ENCODE measurements at places on chromosomes 4 and X.

DNA sequence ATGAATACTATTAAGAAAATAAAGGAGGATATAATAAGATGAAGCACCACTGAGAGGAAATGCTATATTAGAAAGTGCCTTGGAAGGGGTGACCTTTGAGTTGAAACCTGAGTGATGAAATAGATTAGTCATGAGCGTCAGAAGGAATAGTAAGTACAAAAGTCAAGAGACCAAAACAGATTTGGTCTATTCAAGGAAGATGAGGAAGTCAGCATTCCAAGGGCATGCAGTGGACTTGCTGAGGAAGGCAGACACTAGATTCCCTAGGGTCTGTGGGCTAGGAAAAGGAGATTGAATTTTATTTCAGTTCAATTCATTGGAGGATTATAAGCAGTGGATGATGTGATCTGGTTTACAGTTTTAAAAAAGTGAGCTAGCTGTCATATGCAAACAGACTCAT is 73.0 kb upstream of the WDFY3 start:
- H3K27ac ChIP-seq: no peak overlapping the region
- H3K36me3 ChIP-seq: no peaks in the 10 kb centered on the region
- H3K4me3 ChIP-seq: no peak overlapping the region
- DNase-seq: no peak
- H3K4me1 ChIP-seq: no peaks in the 10 kb centered on the region

- no peak overlapping the region for H3K4me3 ChIP-seq
- no peak overlapping the region for H3K27ac ChIP-seq
- DNase-seq: no peak
- no peaks in the 10 kb centered on the region for H3K27me3 ChIP-seq
Measured at GRCh38 chrX:9829308-9830267, 43.4 kb downstream of the SHROOM2 start.

GRCh38 chrX:73849073-73849472 is 286.1 kb downstream of the CHIC1 start:
- H3K4me3 ChIP-seq: no peak overlapping the region
- H3K4me1 ChIP-seq: no peaks in the 10 kb centered on the region
- no peaks in the 10 kb centered on the region for H3K36me3 ChIP-seq
- DNase-seq: no peak
- H3K27me3 ChIP-seq: peaks cover 5% of the 10 kb centered on the region

DNA sequence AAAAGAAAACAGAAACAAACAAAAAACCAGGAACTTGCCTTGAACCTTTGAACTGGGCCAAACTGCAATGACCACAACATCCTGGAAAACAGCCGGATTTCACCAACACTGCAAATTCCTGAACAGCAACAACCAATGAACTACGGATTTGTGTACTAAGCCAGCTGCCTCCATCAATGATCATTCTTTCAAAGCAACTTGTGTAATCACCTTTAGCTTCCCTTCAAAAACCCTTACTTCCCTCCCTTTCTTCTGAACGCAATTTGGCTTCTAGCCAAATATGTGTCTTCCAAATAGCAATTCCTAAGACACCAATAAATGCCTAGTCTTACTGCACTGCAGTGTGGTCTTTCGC is 98.5 kb upstream of the FAM47C start:
- H3K27me3 ChIP-seq: no peaks in the 10 kb centered on the region
- no peaks in the 10 kb centered on the region for H3K4me1 ChIP-seq
- H3K27ac ChIP-seq: no peak overlapping the region
- no peak overlapping the region for H3K4me3 ChIP-seq
- no peaks in the 10 kb centered on the region for H3K36me3 ChIP-seq

DNA sequence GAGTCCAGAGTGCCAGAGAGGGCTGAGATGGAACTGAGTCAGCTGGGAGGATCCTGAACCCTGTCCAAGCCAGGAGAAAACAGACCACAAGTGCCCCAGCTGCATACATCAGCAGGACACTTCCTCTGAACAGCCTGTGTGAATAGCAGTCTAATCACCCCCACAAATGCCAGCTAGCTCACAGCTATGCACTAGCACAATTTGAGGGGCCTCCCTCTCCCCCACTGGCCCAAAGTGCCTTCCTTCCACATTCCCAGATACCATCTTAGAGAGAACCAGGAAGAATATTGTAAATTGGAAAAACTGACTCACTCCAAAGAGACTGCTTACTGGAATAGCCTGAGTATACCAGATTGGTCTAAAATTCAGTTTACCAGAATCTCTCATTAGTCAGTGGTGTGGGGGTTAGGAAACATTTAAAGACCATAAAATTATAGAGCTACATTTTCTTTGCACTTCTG is 292.6 kb upstream of the KLF3 start:
- H3K4me1 ChIP-seq: peaks cover 10% of the 10 kb centered on the region
- H3K27me3 ChIP-seq: no peaks in the 10 kb centered on the region
- H3K36me3 ChIP-seq: no peaks in the 10 kb centered on the region

DNA sequence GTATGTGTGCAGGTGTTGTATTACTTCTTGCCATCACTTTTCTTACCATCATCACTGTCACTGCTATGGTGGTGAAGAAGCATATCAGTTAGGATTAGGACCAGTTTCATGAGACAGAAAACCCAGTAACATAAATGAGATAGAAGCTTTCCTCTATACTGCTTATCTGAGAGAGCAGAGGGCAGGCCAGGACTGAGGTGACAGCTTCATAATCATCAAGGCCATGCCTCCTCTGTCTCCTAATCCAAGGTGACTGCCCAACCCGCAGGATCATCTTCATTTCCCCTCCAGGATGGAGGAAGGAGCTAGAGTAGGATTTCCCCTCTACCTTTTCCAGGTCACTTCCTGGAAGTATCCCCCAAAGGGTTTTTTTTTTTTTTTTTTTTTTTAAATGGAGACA is 35.4 kb downstream of the TMEM131L start:
- H3K4me3 ChIP-seq: no peak overlapping the region
- H3K27ac ChIP-seq: no peak overlapping the region
- peaks cover 4% of the 10 kb centered on the region for H3K36me3 ChIP-seq
- H3K4me1 ChIP-seq: peaks cover 25% of the 10 kb centered on the region

DNA sequence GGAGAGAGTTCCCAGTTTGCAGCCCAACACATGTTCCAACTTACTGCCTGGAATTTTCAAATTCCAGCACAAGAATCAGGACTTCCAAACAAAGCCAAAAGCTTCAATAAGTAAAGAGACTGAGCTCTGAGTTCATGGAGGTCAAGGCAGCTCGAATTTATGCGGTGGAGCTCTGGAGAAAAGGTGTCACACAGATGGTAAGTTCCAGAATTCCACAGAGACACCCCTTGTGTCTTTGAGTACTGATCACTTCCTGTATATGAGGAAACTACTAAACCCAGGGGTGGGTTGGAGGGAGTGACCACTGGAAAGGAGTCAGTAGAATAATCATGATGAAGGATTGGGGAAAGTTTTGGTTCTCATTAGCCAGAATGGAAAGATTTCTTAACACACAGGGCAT is 118.5 kb upstream of the GUCY1A1 start:
- no peak overlapping the region for H3K4me3 ChIP-seq
- H3K27me3 ChIP-seq: no peaks in the 10 kb centered on the region
- H3K36me3 ChIP-seq: no peaks in the 10 kb centered on the region
- no peaks in the 10 kb centered on the region for H3K4me1 ChIP-seq
- no peak for DNase-seq
- H3K27ac ChIP-seq: no peak overlapping the region

DNA sequence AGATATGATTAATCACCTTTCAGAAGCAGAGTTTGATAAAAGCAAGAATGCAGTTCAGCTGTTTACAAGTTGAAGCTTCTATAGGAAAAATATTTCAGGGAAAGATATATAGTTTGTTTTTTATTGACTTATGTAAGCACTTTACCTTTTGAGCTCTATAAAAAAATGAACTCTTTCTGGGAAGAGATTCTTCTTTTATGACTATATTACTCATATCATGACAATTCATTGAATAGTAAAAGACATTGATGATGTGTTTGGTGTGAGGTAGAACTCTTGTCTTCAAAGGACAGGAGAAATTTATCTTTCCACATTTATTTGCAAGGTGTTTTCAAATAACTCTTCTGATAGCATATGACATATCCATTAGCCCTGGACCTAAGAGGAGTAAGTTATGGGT is 156.6 kb downstream of the SLC4A4 start:
- H3K4me1 ChIP-seq: peaks cover 4% of the 10 kb centered on the region
- DNase-seq: no peak
- H3K27me3 ChIP-seq: no peaks in the 10 kb centered on the region
- H3K27ac ChIP-seq: no peak overlapping the region
- no peaks in the 10 kb centered on the region for H3K36me3 ChIP-seq
- H3K4me3 ChIP-seq: no peak overlapping the region

DNA sequence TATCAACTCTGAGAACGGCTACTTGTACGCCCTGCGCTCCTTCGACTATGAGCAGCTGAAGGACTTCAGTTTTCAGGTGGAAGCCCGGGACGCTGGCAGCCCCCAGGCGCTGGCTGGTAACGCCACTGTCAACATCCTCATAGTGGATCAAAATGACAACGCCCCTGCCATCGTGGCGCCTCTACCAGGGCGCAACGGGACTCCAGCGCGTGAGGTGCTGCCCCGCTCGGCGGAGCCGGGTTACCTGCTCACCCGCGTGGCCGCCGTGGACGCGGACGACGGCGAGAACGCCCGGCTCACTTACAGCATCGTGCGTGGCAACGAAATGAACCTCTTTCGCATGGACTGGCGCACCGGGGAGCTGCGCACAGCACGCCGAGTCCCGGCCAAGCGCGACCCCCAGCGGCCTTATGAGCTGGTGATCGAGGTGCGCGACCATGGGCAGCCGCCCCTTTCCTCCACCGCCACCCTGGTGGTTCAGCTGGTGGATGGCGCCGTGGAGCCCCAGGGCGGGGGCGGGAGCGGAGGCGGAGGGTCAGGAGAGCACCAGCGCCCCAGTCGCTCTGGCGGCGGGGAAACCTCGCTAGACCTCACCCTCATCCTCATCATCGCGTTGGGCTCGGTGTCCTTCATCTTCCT is 2.7 kb downstream of the PCDH10 start:
- H3K27me3 ChIP-seq: peaks cover 79% of the 10 kb centered on the region
- peak; percentile 71 for DNase-seq
- H3K4me3 ChIP-seq: peak overlapping the region; percentile 93

DNA sequence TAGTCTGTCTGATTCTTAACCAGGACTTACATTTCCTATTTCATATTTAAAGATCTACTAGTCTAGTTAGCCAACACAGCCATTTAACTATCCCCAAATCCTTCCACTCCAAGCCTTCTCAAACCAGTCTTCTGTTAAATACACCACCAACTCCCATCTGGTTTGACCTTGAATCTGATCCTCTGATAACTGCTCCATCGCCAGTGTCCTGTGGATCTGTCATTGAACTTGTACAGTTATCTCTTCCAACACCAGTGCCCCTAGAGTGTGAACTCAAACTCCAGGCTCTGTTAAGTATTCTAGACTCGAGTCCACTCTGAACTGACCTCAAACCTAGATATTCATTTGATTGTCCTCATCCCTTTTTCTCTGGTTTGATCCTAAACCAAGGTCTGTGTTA is 14.4 kb downstream of the WDR13 start:
- no peaks in the 10 kb centered on the region for H3K27me3 ChIP-seq
- no peak overlapping the region for H3K4me3 ChIP-seq
- no peak for DNase-seq

DNA sequence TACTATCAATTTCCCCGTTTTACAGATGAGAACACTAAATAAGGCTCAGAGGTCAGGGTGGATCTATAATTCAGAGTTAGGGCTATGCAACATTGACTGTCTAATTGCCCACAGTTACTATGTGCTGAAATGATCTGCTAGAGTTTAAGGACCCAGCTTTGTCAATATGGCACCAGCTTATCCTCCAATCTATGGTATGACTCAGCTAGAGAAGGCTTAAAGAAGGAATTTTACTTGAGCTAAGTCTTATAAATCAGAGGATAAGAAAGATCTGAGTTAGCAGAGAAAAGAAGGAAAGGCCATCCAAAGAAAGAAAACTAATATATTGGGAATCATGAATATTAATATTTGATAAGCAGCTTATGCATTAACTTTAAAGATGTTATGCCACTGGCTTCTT is 78.1 kb downstream of the ASB9 start:
- no peaks in the 10 kb centered on the region for H3K36me3 ChIP-seq
- no peak overlapping the region for H3K27ac ChIP-seq
- no peaks in the 10 kb centered on the region for H3K4me1 ChIP-seq
- H3K4me3 ChIP-seq: no peak overlapping the region
- DNase-seq: no peak

GRCh38 chr4:78569306-78569821 is 17.8 kb downstream of the ANXA3 start:
- peak overlapping the region; percentile 98 for H3K27ac ChIP-seq
- peak overlapping the region; percentile 39 for H3K4me3 ChIP-seq
- H3K27me3 ChIP-seq: no peaks in the 10 kb centered on the region
- no peak for DNase-seq
- H3K4me1 ChIP-seq: peaks cover 52% of the 10 kb centered on the region

DNA sequence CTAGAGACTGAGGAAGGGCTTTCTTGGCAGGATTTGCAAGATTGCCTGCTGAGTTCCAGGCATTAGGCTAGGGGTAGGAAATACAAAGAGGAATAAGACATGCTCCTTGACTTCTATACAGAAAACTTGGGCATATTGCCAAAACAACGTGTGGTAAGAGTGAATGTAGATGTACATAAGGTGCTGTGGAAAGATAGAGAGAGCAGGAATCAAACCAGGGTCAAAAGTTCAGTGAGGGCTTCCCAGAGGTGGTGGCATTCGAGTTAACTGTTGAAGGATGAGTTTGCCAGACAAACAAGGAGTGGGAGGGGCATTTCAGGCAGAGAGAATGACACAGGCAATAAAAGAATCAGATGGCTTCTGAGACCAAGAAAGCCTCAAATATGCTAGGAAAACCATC is 187.9 kb downstream of the KDR start:
- H3K27ac ChIP-seq: no peak overlapping the region
- peaks cover 8% of the 10 kb centered on the region for H3K27me3 ChIP-seq
- peaks cover 23% of the 10 kb centered on the region for H3K4me1 ChIP-seq
- no peak overlapping the region for H3K4me3 ChIP-seq
- DNase-seq: no peak
- no peaks in the 10 kb centered on the region for H3K36me3 ChIP-seq

GRCh38 chrX:11648705-11649519 is 16.8 kb downstream of the ARHGAP6 start:
- no peaks in the 10 kb centered on the region for H3K36me3 ChIP-seq
- no peak for DNase-seq
- H3K27ac ChIP-seq: no peak overlapping the region
- no peaks in the 10 kb centered on the region for H3K4me1 ChIP-seq
- H3K4me3 ChIP-seq: no peak overlapping the region
- H3K27me3 ChIP-seq: no peaks in the 10 kb centered on the region

- no peak for DNase-seq
- no peak overlapping the region for H3K4me3 ChIP-seq
- no peaks in the 10 kb centered on the region for H3K27me3 ChIP-seq
- H3K36me3 ChIP-seq: no peaks in the 10 kb centered on the region
- H3K4me1 ChIP-seq: no peaks in the 10 kb centered on the region
- no peak overlapping the region for H3K27ac ChIP-seq
Measured at GRCh38 chrX:118468122-118468521, 27.5 kb upstream of the DOCK11 start.

GRCh38 chr4:128009428-128009827 is 44.2 kb downstream of the ABHD18 start:
- peaks cover 24% of the 10 kb centered on the region for H3K36me3 ChIP-seq
- no peaks in the 10 kb centered on the region for H3K27me3 ChIP-seq
- H3K27ac ChIP-seq: no peak overlapping the region

DNA sequence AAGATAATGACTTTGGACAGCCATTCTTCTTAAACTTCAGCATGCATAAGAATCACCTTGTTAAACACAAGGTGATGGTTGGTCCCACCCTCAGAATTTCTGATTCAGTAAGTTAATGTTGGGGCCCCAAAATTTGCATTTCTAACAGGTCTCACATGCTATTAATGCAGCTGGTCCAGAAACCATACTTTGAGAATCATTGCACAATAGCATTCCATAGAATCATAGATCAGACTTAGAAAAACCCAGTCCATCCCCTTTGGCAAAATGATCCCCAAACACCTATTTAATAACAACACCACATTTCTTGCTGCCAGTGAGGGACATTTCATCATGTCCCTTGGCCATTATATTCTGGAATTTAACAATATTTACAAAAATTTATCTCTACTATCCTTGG is 6.2 kb upstream of the MGAT4D start:
- H3K4me1 ChIP-seq: no peaks in the 10 kb centered on the region
- no peak overlapping the region for H3K4me3 ChIP-seq
- peaks cover 47% of the 10 kb centered on the region for H3K27me3 ChIP-seq
- DNase-seq: no peak
